ENCODE measurements at places on chromosomes 16 and 17. TPM values are rescaled to one million over a fixed set of nuclear protein-coding genes. Genes with fewer than 3 reads are reported as not detected.
A peak's percentile ranks its signal among the peaks of the same experiment; 100 is the strongest.

- no peak for DNase-seq
Observed at GRCh38 chr17:82925336-82925735, 85.5 kb upstream of the ZNF750 start.

Gene DNAI2
- not detected for total RNA-seq

Gene SNX20
- 0.72 TPM for total RNA-seq

DNA sequence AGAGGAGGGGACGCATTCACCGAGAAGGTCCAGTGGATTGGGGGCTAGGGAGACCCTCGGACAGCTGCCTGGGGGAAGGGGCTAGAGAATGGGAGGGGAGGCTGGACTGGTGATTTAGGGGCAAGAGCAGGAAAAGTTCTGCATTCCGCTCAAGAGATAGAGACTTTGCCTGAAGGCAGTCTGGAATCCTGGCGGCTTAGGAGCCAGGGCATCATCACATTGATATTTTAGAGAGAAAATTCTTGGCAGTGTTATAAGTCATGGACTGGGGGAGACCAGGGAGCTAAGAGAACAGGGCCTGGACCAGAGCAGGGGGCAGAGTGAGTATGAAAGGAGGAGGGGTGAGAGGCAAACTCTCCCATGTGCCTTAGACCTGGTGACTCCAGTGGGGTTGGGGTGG, 35.8 kb downstream of the MSI2 start:
- DNase-seq = no peak

Gene TBC1D3
- total RNA-seq = not detected

DNA sequence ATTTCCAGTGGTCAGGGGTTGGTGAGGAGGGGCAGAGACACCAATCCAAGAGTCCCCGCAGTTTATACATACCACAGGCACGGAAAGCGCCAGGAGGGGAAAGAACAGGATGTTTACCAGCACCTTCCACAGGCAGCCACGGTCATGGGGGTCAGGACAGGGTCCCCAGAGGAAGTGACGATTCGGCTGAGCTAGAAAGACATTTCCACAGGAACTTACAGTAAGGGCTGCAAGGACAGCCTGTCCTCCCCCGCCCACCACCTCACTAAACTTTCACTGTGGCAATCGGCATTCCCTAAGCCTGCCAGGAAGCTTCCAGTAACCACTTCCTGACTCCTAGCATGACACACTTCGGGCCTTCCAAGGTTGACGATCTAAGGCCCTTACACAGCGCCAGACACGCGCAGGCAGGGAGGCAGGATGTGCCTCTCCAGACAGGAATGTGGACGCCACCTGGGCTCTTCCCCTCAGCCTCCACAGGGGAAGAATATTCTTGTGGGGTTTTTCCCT, 1.2 kb upstream of the MT2A start:
- peak; percentile 91 for DNase-seq

Gene RAB37
- total RNA-seq = not detected

- no peak for DNase-seq
Observed at GRCh38 chr16:87705771-87706277, 60.0 kb downstream of the KLHDC4 start.

Gene MYH3
- total RNA-seq = 1.5 TPM

Gene CLEC10A
- total RNA-seq = 5.4 TPM

DNA sequence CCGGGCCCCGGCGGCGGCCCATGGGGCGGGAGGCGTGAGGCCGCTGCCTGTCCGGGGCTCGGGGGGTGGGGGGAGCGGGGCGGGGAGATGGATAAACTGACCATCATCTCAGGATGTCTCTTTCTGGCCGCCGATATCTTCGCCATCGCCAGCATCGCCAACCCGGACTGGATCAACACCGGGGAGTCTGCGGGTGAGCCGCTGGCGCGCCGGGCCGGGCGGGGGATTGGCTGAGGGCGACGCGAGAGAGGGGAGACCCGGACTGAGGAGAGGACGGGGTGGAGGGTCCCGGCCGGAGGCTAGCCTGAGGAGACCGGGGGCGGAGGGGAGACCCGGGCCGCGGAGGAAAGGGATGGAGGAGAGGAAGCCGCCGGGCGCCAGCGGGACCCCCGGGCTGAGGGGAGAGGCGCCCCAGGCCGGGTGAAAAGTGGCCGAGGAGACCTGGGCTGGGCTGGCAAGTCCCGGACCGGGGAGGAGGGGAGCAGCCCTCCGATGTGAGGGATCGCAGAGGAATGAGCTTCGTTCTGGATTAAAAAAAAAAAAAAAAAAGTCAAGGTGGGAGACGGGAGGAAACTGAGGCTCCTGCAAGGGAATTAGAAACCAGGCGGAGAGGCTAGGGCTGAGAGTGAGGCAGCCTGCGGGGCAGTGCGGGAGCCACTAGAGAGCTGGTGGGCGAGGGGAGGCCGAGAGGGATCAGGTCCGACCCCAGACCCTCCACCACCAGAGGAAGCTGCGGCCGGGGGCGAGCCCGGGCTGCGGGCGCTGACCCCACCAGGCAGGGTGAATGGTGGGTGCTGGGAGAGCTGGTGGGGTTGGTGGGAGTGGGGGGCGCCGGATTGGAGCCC, 526 bp downstream of the MOSMO start:
- peak; percentile 89 for DNase-seq

DNA sequence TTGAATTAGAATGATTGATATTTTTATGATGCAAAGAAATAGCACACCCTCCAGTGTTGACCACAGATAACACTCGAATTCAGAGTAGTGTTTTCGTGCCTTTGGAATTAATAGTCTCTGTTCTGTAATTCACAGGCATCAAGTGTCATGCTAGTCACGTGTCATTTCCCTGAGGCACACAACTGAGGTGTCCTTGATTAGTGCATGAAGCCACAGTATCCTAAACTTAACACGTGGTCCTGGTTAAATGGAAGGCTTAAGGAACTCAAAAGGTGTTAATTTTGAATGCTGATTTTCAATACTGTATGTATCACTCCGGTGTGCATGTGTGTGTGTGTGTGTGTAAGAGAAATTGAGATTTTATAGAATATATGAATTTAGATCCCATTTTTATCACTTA, 625.6 kb downstream of the TMEM114 start:
- no peak for DNase-seq

DNA sequence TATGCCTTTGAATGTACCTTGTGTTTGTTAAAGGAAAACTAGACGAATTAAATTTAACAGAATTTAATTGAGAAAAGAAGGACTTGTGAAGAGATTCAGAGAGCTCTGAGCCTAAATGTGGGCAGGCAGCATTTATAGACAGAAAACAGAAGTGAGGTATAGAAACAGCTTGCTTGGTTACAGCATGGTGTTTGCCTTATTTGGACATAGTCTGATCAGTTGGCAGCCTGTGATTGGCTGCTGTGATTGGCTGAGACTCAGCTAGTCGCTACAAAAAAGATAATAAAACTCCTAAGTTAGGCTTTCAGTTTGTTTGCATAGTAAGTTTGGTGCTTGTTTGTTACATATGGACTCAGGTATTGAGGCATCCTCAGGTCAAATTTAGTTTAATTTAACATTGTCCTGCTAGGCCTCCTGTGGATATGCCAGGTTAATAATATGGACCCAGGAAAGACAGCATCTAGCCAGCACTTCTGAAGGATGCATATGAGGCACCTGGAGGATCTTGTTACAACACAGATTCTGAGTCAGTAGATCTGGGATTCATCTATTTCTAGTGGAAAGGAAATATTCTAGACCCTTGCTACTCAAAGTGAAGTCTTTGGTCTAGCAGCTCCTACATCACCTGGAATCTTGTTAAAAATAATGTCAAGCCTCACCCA, 43.4 kb downstream of the SLFN5 start:
- no peak for DNase-seq

Gene ACSM3
- 21.5 TPM for total RNA-seq

DNA sequence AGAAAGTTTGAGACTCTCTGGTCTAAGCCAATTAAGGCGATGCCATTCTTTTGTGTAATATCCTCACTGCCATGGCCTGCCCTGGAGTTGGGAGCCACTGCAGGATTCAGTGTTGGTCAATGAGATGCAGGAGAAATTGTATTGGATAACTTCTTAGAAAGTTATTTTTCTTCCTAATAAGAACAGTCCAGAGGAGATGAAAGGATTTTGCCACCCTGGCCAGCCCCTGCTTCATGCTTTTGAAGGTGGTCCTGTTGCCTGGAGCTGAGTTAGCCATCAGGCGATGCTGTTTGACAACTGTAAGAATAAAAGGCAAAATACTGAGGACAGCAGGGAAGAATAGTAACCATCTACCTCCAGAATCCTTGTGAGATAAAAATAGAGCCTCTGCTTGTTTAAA, 35.4 kb upstream of the CNTNAP4 start:
- DNase-seq = no peak

DNA sequence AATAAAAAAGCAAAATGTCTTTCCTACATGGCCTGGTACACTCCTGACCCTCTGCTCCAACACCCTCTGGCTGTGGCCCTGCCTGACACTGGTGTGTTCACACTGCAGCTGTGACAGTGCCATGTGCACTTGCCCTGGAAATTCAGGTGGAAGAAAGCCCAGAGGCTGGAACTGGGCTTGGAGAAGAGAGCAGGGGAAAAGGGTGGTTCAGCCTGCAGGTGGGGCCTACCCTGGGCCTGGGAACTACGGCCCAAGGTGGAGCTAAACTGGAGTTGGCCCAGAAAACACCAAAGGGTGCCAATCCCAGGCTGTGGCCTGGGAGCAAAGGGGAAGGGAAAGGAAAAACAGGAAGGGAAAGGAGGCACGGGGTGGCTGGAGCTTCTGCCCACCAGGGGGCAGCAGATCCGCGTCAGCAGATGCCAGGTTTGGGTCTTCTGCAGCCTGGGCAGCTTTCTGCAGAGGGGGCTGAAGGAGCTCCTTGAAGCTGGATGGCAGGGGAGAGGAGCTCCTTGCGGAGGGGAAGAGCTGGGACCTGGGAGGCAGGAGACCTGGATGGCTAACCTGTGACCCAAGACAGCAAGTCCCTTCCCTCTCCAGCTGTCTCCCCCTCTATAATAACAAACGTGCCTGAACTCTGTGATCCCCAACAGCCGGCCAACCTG, 15.4 kb upstream of the CTCF start:
- DNase-seq = peak; percentile 95

Gene KRT33B
- total RNA-seq = 117 TPM

GRCh38 chr16:88686439-88687253, at the start of gene SNAI3:
TSS of gene SNAI3 (minus strand) at chr16:88686507. CDS start at chr16:88686406, 101 bp downstream.
- DNase-seq = peak; percentile 70

Gene ATP1B2
- total RNA-seq = not detected

- DNase-seq = no peak
Observed at GRCh38 chr17:75689441-75689873, 22.3 kb downstream of the SAP30BP start.

GRCh38 chr17:28718333-28719020, 809 bp upstream of the RAB34 start:
- DNase-seq = no peak

GRCh38 chr16:77946823-77947222, 75.5 kb upstream of the CLEC3A start:
- DNase-seq = no peak

GRCh38 chr17:34006126-34006525, 249.0 kb upstream of the CCL2 start:
- no peak for DNase-seq

DNA sequence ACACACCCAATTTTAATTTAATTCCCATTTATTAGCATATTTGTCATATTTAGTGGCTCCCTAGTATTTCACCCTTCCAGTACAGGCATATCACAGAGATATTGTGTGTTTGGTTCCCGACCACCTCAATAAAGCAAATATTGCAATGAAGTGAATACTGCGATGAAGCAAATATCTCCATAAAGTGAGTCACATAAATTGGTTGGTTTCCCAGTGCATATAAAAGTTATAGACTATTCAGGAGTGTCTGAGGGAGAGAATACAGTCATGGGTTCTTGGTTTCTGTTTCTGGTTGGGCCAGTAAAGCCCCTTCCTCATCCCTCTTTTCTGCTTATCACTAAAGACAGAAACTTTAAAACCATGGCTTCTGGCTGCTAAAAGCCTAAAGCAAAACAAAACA, 295.4 kb upstream of the AXIN2 start:
- no peak for DNase-seq

Gene KRT15
- total RNA-seq = 923 TPM

DNA sequence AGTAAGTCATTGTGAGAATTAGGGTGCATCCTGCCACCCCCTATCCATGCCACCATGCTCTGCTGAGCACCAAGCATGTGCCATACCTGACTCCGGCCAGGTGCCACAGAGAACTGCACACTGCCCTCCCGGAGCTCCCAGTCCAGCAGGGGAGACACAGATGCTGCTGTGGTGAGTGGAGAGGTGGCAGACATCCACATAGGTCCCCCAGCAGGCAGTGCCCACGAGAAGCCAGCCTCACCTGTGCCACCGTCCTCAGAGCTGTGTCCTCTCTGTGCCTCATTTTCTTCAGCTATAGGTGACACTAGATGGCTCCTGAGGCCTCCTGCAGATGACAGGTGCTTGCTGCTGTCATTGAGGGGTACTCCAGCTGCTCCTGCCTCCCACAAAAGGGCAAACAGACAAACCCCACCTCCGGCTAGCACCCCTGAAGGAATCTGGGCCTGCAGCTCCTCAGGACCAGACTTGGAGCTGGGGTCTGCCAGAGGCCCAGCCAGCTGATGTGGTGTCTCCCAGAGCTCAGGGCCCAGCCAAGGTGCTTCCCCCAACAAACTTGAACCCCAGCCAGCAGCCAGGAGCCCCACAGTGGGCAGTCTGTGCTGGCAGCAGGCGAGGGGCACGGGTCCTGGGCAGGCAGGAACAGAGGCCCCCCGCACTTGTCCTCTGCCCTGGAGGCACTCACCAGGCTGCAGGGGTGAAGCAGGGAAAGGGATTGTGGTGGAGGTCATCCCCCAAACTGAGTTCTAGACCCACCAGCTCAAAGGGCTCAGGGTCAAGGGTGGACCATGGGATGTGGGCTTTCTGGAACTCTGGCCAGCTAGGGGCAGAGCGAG, 17.1 kb downstream of the FOXJ1 start:
- DNase-seq = no peak

GRCh38 chr16:12090151-12090530, 113.6 kb downstream of the SNX29 start:
- no peak for DNase-seq

Gene TBC1D3C
- not detected for total RNA-seq

GRCh38 chr17:13480877-13481276, 120.9 kb downstream of the HS3ST3A1 start:
- no peak for DNase-seq

Gene ATP2A3
- 60.7 TPM for total RNA-seq

DNA sequence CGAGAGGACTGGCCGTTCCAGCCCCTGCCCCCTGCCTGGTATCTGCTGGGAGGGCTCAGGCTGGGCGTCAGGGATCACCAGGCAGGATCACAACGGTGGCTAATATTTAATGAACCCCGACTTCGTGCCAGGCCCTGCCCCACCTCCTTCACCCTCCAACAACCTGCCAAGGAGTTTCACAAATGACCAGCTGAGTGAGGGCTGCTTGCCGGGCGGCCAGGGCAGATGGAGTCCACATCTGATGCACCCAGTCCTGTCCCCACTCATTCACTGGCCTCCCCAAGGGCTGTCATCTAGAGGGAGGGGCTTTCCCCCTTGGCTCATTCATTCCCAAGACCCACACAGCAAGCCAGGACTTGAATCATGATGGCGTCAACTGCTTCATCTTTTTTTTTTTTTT, 17.5 kb downstream of the UBALD1 start:
- no peak for DNase-seq

GRCh38 chr17:48600244-48601098, 4.3 kb downstream of the HOXB6 start:
- DNase-seq = no peak

- no peak for DNase-seq
Observed at GRCh38 chr17:364766-365165, 12.2 kb upstream of the RPH3AL start.

GRCh38 chr16:81482329-81483063, 37.9 kb downstream of the CMIP start:
- no peak for DNase-seq
